ENCODE measurements at places on chromosomes 16 and 17.

DNA sequence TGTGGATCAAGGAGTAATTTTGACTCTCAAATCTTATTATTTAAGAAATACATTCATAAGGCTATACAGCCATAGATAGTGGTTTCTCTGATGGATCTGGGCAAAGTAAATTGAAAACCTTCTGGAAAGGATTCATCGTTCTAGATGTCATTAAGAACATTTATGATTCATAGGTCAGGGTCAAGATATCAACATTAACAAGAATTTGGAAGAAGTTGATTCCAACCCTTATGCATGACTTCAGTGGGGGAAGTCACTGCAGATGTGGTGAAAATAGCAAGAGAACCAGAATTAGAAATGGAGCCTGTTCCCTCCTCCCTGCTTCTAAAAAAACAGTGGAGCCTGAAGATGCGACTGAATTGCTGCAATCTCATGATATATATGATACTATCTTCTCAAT, 36.6 kb upstream of the HNF1B start:
- no peak for DNase-seq

GRCh38 chr16:55492756-55493380, 13.9 kb downstream of the MMP2 start:
- DNase-seq: no peak

DNA sequence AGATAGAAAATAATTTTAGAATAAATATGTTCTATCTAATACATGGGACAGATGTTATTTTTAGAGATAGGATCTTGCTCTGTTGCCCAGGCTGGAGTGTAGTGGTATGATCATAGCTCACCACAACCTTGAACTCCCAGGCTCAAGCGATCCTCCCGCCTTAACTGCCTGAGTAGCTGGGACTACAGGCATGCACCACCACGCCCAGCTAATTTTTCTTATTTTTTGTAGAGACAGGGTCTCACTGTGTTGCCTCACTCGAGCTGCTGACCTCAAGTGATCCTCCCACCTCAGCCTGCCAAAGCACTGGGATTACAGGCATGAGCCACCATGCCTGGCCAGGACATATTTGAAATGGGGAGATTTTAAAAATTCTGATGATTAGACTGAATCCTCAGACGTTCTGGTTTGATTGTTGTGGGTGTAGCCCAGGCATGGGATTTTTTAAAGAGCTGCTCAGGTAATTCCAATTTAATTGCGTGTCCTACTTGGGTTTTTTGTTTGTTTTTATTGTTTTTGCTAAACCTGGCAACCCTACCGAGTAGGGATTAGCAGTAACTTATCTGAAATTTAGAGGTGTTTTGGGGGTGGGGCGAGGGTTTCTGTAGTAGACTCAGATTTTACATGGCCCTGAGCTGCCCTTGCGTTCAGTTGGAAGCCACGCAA, 142.9 kb downstream of the RAB11FIP4 start:
- DNase-seq: no peak

DNA sequence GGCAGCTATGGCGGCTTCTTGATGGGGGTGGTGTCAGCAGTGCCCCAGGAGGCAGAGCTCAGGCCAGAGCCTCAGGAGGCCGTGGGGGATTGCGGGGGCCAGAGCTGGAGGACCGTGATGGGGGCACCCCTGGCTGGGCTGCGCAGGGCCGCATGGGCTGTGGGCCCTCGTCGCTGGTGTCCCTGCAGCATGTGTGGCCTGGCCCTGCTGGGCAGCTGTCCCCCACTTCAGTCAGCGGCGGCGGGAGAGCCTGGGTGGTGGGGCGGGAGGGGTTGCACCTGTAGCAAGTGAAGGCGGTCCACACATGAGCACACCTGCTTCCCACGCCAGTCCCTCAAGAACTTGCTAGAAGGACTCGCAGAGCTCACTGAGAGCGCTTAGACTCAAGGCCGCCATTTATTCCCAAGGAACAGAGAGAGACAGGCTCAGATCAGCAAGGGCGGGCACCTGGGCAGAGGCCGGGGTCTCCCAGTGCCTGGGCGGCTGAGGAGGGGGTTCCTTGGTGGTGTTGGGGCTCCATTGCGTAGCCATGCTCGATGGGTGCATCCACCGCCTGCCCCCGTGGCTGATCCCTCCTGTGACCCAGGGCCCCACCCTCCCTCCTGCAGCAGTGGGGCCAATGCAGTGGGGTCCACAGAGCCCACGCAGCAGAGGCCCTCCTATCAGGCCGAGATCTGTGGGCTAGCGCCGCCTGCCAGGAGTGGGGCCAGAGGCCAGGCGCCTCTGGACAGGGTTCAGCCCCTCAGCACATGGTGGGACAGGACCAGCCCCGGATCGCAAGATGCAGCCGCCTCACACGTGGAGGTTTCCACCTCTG, 15.7 kb downstream of the PRSS27 start:
- no peak for DNase-seq

- DNase-seq: no peak
Measured at GRCh38 chr16:13727943-13728342, 192.0 kb upstream of the ERCC4 start.

GRCh38 chr17:46842835-46843234, 8.5 kb upstream of the WNT9B start:
- no peak for DNase-seq

DNA sequence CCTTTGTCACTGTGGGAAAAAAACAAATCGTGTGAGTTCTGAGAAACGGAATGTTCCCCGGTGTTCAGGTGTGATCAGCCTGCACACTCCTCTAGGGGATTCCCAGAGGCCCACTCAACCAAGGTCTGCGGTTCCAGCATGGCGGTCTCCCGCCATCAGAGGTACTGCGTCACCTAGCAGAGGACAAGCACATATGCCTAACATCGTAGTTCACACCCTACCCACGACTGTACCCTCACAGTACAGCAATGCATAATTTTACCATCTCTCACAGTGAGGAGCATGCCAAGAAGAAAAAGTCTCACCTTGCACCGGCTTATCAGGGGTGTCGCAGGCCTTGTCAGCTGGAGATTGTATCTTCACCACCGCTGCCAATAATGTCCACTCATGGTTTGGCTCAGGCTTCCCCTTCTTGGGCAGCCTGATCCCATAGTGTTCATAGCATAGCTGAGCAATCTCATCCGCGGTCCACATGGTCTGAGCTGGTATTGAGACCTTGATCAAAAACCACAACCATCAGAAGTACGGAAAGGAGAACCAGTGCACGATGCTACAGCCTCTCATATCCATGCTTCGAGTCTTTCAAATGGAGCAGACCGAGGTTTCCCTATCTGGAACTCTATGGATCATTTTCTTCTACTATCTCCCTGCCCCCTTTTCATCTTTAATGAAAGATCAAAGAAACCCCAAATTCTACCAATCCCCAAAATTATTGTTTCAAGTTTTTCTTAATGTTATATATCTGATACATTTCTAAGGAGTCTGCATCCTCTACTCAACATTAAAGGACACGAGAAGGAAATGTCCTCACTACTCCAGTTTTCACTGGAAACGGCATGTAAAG, 2.5 kb downstream of the ADAT1 start:
- DNase-seq: no peak

DNA sequence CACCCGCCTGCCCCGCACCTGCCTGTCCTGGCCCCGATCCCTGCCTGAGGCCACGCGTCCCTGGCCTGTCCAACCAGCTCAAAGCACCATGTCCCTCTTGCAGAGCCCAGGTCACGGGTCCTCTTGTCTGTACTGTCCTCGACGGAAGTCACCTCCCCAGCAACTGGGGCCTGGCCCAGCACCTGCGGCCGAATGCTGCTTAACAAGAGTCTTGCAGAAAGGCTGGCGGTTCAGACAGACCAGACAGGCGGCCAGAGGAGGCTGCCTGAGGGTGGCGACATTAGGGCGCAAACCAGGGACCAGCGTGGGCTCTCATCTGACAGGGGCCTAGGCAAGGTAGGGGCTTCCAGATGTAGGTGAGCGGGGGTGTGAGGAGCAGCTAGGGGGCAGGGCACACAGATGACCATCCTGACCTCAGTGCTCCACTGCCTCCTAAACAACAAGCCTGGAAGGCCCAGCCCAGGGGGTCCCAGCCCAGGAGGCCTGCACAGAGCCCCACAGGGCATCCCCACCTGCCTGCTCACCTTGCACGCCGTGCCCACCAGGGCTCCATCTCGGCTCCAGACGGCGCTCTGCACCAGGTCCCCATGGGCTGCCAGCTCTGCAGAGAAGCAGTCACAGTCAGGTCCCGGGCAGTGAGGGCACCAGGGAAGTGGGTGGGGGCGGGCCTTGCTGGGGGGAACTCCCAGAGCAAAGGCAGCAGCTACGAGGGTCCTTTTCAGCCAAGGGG, 11.3 kb downstream of the CORO7 start:
- DNase-seq: no peak

DNA sequence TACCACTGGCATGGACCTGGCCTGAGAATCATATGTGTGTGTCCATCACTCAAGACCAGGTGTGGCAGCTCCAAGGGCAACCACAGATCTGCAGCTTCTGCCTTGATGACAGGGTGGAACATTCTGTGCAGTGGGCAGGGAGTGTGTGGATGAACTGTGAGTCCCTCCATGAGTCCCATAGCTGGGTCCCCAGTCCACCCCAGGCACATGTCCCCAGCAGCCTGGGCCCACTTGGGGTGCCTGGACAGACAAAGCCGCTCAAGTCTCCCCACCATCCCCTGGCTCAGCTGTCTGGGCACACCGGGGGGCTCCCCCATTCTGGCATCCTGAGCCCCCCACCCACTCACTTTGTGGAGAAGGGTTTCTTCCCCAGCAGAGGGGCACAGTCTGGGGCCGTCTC, 4.6 kb upstream of the KRT16 start:
- DNase-seq: no peak

DNA sequence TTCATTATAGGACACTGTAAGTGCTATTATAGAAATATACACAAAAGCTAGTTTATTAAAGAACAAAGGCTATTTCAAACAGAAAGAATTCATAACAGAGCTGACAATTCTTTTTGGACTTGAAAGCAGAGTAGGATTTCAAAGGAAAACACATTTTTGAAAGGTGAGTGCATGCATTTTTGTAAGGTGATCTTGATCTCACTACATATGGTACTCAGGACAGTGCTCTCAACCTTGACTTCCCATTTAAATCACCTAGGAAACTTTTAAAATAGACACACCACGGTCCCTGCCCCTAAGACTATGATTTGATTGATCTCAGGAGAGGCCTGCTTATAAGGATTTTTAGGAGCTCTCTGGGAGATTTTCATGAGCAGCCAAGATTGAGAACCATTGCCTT, 1362.0 kb downstream of the CDH8 start:
- DNase-seq: no peak

DNA sequence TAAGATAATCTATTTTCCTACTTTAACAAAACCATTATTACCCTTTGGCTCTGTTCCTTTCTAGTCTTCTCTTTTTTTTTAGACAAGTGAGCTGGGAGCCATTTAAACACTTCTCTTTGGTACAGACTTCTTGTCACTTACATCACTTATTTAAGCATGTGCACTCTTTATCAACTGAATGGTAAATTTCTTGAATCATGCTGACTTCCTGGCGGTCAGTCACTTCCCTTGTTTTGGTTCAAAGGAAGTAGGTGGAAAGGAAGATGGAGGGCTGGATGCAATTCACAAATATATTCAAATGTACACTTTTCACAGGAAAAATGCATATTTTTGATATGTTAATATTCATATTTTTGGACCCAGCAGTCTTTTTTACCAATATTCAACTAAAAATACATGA, 97.1 kb downstream of the ITFG1 start:
- no peak for DNase-seq

DNA sequence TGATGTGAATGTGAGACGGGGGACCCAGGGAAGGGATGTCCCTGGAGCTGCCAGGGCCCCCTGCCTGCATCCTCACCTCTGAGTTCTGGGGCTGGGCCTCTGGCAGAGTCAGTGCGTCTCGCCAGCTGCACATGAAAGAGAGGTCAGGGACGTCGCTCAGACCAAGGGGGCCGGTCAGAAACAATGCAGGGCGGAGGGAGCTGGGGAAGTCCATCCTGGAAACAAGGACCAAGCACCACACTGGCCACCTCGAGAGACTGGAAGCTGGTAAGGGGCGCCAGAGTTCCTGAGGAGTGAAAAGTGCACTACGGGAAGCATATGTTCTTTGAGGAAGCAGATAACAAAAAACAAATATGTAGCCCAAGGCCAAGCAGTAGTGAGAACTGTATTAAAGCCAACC, 2.1 kb downstream of the TAF1C start:
- no peak for DNase-seq

DNA sequence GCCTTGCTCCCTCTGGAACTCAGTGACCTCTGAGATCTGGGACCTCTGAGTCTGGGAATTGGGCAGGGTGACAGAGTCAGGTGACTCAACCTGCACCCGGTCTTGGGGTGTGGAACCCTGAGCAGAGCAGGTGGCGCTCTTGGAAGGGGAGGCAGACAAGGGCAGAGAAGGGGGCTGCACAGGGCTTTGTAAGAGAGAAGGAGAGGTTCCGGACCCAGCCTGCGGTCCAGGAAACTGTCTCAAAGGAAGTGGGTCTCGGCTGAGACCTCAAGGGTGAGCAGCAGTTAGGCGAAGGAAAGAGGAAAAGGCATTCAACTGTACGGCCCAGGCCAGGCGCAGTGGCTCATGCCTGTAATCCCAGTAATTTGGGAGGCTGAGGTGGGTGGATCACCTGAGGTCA, 10.0 kb upstream of the RIPOR1 start:
- DNase-seq: no peak

- DNase-seq: no peak
Measured at GRCh38 chr17:6989779-6990178, 6.1 kb upstream of the ALOX12 start.

DNA sequence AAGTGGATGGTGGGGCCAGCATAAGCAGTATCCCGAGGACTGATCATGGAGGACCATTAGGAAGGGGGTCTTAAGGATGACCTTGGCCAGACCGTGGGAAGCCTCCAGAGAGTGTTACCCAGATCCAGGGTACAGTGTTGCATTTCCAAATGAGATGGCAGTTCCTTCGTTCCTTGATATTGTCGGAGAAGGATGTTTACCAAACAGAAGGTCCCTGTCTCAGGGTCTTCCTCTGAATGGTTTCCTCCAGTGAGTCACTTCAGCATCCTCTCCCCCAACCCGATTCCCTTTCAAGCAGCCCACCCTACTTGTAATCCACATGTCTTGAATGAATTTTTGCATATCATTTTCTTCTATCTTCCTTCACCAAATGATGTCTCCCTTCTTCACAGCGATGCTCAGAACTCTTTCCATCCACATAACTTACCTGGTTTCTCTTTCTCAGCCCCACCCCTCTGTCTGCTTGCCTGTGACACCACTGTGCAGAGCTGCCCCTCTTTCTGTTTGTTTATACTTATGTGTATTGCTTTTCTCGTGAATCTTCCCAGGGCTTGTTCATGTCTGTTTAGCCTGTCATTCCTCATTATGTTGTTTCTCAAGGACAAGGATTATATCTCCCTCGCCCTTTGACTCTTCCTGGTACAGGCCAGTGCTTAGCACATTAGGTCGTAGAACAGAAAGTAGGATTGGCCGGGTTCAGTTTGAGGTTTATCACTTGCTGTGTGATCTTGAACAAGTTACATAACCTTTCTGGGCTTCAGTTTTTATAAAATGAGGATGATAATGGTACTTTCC, 5.7 kb downstream of the GOSR2 start:
- no peak for DNase-seq

GRCh38 chr16:53041320-53042051, 11.2 kb downstream of the CHD9NB start:
- DNase-seq: no peak

DNA sequence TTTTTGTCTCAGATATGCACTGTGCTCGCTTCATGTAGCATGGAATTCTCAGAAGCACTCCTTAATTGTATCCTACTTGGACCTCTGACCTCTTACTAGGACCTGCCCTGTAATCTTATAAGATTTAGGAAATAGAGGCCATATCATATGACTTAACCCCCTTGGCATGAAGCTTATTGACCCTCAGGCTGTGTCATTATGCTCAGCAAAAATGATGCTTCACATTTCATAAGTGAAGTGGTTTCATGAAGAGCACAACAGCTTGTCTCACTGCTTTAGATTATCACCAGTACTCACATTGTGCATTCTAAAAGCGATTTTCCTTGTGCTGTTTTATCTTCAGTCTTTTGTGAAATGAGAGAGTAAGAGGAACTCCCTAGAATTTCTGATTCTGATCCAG, 6.4 kb downstream of the PHKB start:
- DNase-seq: no peak

All from GM04503 (cell line).